D721Med (cell line): ENCODE measurements at places on chromosomes 4 and X.

DNA sequence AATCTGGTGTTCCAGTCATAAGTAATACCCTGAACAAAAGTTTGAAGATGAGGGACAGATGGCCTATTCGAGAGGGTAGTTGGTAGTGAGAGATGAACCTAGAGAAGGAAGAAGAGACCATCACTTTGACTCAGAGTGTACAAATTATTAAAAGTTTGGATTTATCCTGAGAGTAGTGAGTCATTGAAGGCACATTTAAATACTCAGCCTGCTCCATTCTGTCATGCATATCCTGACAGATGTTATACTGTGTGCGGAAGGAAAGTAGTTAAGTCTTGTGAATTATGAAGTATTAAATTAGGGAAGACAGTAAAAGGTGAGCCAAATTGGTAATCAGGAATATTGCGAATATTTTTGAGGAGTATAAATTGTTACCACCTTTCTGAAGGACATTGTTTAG, 93.1 kb downstream of the KLHL34 start:
- no peak for DNase-seq

DNA sequence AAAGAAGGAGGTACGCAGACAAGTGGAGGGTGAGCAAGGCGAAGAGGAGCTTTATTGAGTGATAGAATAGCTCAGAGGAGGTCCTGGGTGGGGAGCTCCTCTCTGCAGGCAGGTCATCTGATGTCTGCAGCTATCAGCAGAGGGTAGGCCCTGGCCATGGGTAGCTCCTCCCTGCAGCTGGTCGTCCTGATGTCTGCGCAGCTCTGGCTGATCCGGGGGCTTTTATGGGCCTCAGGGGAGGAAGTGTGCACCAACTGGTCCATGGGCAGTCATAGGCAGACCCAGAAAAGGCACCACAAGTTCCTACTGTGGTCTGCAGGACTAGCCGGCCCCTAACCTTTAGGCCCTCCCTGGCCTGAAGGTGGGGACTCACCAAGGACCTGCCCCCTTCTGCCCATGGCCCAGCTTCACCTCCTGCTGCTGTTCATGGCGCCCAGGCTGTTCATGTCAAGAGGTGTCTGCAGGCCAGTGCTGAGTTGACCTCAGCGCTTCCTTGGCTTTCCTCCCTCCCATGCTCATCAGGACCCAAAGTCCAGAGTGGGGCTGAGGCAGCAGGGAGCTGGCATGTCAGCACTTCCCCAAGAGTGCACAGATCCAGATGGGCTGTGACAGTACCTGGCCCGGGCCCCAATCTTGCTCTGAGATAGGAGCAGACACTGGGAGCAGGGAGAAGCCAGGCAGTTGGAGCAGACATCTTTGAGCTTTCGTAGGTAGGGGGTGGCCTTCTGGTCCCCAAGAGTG, 46.1 kb downstream of the ARAP2 start:
- DNase-seq, result no peak

- DNase-seq, result no peak
Observed at GRCh38 chr4:41660352-41660751, 88.2 kb downstream of the PHOX2B start.

DNA sequence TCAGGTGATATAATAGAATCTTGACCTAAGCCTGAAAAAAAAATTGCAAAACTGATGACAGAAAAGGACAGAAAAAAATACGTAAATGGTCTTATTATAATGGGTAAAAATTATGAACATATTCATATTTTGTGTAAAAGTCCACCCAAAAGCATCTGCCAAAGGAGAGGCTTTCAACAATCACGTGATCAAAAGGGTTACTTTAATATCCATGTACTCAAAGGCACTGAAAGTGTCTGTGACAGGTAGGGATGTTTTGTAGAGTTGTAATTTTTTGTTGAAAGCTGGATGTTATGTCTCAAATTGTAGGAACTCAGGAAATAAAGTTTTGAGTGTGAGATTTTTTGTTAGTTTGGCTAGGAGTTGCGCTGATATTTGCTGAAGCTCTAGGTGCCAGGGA, 144.8 kb upstream of the GALNTL6 start:
- DNase-seq, result no peak

- DNase-seq, result no peak
Observed at GRCh38 chr4:172850838-172851237, 317.8 kb upstream of the GALNT7 start.

GRCh38 chrX:16683007-16683664, 29.3 kb downstream of the CTPS2 start:
- DNase-seq, result no peak

- DNase-seq, result no peak
Observed at GRCh38 chr4:101205916-101206315, 141.4 kb downstream of the PPP3CA start.

DNA sequence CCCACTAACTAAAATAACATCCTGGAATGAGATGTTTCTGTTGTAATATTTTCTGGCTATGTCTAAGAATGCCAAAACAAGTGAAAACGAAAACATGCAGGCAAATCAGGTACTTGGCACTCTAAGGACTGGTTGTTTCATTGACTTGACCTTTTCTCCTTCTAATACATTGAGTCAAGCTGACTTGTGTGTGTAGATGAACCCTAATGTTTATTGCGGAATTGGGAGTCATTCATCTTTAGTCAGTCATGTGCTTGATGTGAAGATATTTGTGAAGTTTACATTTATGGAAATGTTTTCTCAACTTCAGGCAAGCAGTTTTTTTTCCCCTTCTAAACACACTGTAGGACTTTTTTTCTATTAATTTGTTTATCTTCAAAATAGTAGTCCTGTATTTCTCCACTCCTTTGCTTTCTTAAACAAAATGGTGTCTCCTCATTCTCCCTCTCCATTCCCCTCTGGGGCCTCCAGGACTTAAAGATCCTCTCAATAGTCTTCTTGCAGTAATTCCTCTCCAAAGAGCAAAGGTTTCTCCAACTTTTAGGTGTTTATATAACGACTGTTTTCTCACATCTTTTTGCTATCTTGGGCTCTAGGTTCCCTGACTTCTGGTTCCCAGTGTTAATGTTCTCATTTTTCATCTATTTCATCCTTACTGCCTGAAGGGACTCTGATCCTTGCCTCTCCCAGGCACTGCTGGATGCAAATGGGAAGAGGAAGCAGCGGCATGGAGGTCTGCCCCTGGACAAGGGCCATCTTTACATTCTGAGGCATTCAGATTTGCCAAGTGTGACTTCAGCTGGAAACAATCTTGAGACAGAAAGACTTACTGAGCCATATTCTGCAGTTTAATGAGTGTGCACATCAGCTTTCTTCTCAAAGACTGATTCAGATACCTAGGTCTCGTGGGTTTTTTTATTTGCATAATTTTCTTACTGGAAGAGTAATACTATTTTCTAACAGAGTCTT, 166.4 kb downstream of the ARHGAP6 start:
- no peak for DNase-seq

- no peak for DNase-seq
Observed at GRCh38 chrX:119871245-119871598, 311 bp downstream of the RNF113A start.

GRCh38 chr4:77619408-77619807, 13.8 kb downstream of the CXCL13 start:
- no peak for DNase-seq

GRCh38 chrX:153944140-153944799, at the start of gene RENBP:
Gene RENBP, minus strand, starts transcription at chrX:153944643. Its CDS starts 33 bp downstream, at chrX:153944610.
- no peak for DNase-seq

DNA sequence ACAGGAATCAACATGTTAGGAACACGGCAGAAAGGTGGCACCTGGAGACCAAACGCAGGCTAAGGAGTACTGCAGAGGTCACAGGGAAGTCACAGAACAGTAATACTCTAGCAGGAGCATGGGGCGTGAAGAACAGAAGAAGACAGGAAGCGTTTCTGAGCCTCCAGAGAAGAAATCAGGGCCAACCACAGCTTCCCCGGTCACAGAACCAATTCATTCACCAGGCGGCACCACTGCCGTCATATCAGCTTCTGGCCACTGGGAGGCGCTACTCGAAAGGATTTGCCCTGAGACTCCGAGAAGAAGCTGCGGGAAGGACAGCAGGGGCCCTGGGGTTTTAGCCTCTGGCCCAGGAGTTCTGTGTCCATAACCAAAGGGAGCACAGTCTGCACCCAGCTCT, 78.0 kb upstream of the DRD5 start:
- DNase-seq, result no peak

- no peak for DNase-seq
Observed at GRCh38 chr4:1732911-1733310, 11.6 kb downstream of the TACC3 start.

GRCh38 chr4:116469582-116469981, 615.8 kb downstream of the TRAM1L1 start:
- no peak for DNase-seq

DNA sequence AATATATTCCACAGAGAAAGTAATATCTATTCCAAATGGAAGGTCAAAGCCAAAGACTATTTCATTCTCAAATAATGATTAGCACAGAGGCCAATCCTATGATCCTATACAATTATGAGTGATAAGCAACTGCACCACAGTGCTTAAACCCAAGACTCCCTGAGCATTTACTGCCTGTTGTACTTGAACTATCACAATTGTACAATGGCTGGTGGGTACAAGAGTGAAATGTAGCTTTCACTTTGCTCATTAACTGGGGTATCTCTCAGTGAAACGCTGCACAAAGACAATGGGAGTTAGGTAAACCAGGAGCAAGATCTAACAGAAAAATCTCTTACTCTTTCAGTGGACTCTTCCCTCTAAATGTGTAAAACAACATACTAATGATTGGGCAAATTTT, 24.3 kb downstream of the ABCG2 start:
- DNase-seq, result no peak

- no peak for DNase-seq
Observed at GRCh38 chr4:128459547-128459946, 171.9 kb upstream of the PGRMC2 start.

GRCh38 chr4:83855044-83855443, 319.1 kb downstream of the GPAT3 start:
- no peak for DNase-seq

GRCh38 chrX:124415115-124415800, 68.9 kb downstream of the SH2D1A start:
- no peak for DNase-seq

DNA sequence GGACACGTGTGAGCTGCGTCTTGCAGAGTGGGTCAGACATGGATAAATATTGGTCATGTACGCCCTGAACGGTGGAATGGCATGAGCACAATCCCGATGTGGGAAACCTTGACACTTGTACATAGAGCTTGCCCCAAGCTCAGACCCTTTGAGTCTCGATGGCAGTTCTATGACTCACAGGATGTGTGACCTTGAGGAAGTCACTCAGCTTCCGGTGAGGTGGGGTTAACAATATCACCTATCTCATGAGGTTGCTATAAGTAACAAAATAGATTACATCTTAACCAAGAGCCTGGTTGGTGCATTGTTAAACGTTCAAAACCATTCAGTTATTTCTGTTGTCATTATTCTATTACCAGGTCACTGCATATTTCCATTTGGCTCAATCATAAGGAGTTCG, 109.1 kb upstream of the TBL1X start:
- DNase-seq, result no peak

DNA sequence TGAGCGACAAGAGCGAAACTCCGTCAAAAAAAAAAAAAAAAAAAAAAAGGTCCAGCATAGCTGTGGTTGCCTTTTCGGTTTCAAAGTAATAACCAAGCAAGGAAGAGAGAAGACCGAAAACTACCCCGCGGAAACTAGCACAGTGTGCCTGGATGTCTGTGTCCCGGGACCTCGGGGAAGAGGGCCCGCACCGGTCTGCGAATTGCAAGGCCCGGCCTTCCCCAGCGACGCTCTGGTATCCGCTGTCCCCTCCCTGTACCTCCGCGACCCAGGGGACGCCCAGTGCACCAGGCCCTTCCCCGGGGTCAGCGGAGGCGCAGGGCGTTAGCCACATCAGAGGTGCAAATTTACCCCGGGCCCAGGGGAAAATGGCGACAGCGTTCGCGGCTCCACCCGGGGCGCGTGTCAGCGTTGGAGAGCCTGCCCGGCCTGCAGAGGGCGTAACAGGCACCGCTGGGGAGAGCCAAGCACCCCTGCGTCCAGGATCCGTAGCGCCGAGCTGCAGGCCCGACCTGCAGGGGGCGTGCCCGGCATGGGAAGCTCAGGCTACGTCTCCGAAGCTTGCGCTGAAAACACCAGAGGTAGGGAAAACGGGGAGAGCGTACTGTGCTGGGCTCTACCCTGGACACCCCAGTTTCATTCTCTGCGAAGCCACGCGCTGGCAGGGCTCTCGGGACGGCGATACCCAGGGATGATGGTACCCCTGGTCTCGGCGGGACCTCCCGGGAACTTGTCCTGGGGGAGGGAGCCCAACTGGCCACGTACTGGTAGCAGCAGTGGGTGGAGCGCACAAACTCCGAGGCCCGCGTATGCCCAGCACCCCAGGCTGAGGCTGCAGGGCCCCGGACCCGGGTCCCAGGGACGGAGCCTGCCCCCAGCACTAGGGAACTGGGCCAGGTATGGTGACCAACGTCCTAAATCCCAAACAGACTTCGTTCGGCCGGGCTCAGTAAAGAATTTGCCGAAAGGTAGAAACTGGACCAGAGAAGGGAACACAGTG, 16.2 kb downstream of the NKX6-1 start:
- no peak for DNase-seq

- DNase-seq, result no peak
Observed at GRCh38 chr4:1043651-1044468, 32.4 kb downstream of the FGFRL1 start.

- DNase-seq, result no peak
Observed at GRCh38 chr4:2924765-2925301, 38.4 kb downstream of the NOP14 start.

DNA sequence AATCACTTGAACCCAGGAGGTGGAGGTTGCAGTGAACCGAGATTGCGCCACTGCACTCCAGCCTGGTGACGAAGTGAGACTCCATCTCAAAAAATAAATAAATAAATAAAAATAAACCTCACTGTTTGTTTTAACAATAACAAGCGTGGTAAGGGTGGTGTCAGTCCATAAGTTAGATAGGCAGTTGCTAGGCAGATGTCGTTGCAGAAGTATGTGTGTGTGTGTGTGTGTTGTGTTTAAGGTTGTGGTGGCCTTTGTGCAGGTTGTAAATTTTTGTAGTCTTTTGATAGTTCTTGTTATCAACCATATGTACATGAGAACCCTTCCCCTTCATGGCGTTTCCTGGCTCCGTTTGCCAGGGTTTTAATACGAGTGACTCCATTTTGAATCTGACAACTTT, 4.0 kb upstream of the AASDH start:
- DNase-seq, result no peak

- DNase-seq, result no peak
Observed at GRCh38 chr4:7294176-7294756, 101.9 kb downstream of the SORCS2 start.

GRCh38 chrX:110985470-110985869, 110.5 kb upstream of the PAK3 start:
- DNase-seq, result no peak

DNA sequence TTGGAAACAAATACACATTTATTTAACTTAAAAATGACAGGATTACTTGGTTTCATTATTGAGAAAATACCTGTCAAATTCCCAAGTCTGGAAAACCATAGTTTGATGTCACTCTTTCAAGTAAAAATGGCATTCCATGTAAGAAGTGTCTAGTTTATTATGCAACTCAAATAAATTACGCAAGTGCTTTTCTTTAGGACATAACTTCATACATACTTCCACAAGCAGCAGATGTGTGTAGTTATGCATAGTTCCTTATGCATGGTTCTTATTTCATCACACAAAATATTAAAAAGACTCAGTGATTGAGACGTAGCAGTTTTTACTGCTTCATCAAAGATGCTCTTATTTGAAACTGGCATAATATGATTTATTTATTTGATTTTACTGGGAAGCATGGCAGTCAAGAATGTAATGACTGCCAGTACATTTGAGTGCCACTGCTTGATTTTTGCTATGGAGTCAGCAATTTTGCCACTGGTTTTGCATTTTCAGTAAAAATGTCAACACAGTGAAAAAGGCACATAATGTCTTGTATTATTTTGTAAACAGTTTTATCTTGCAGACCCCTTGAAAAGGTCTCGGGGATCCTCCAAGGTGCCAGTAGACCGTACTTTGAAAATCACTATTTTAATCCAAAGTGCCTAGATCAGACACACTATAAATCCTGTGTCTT, 62.1 kb downstream of the CLCN3 start:
- no peak for DNase-seq
